ENCODE measurements at places on chromosomes 3 and 15.

DNA sequence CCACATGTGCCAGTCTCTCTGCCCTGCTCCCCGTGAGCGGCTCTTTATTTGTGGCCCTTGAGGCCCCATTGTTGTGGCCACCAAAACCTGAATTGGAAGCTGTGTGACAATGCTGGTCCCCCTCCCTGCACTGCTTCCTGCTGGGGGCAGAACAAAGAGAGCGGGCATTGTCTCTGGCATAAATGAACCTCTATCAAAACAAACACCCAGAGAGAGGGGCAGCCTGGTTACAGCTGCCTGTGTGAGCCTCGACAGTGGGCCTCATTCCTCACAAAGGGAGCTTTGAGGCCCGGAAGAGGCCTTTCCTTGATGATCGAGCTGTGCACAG lies 152.9 kb downstream of the IGF1R start:
- DNase-seq: no peak

GRCh38 chr15:73078722-73079121 lies 26.5 kb downstream of the NEO1 start:
- no peak for DNase-seq

DNA sequence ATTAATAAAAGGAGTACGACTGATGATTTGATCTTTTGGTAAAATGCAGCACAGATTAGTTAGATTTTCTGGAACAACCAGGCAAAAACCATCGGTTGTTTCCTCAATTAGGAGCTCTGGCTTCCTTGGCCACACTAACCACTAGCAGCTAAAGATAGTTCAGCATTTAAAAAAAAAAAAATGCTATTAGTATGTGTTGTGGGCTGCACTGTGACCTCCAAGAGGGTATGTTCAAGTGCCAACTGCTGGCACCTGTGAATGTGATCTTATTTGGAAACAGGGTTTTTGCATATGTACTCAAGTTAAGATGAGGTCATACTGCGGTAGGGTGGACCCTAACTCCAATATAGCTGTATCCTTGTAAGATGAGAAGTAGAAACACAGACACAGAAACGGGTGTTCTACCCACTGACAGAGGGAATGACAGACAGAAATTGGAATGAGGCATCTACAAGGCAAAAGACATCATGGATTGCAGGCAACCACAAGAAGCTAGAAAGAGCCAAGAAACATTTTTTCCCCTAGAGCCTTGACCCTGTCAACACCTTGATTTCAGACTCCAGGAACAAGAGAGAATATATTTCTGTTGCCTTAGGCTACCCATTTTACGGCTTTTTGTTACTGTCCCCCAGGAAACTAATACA lies 534.6 kb upstream of the ROBO2 start:
- DNase-seq: no peak

- DNase-seq: no peak
These were observed 127.6 kb downstream of the SMAD6 start for GRCh38 chr15:66829551-66830121.

GRCh38 chr3:11591391-11592282 lies 52.1 kb downstream of the VGLL4 start:
- DNase-seq: no peak

- DNase-seq: no peak
These were observed 331.8 kb downstream of the ERC2 start for GRCh38 chr3:56136514-56136913.

- no peak for DNase-seq
These were observed 17.4 kb downstream of the ATP11B start for GRCh38 chr3:182810574-182811268.

GRCh38 chr3:150384296-150385212 lies 23.5 kb upstream of the TSC22D2 start:
- no peak for DNase-seq
